ENCODE measurements at places on chromosomes 3 and 15.

DNA sequence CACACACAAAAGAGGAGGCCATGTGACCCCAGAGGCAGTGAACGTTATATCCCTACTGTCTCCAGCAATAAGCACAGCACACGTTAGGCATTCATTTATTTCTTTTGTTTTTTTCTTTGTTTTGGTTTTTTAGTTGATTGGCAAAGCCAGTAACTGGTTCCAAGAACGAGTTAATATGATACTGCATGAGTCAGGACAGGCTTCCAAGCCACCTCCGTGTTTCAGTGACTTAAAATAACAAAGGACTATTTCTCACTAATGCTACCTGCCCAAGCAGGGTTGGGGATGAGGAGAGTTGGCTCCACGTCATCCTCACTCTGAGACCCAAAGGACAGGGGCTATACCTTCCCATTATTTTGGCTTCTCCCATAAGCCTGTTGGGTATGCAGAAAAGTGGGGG, 130.5 kb downstream of the ST8SIA2 start:
- no peak for DNase-seq

GRCh38 chr3:195556390-195556789, 13.3 kb upstream of the PPP1R2 start:
- DNase-seq: no peak

DNA sequence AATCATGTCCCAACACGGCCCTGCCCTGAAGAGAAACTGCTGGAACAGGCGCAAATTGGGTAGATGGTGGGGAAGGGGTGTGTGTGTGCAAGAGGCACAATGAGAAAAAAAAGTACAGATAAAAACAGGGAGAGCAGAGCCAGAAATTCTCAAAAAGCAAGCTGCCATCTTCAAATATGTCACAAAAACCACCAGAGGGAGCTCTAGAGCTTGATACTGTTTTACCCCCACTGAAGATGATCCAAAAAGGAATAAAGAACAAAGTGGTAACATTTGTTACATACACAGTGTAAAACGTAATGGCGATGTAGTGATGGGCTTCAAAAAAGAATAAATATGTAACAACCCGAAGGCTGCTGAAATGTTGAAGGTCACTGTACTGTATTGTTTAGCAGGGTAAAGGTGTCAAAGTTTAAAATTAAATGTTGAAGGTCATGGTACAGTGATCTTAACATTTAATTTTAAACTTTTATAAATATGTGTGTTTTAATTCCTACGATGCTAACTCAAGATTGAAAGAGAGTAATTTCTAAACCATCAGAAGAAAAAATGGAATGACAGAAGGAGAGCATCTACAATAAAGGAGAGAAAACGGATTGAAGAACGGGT, 6.0 kb downstream of the SNRPA1 start:
- DNase-seq: peak; percentile 10

- DNase-seq: no peak
Measured at GRCh38 chr15:28098766-28099554, at the start of gene OCA2. Gene OCA2 (minus strand): TSS chr15:28099315. CDS start chr15:28081874, 17,441 bp downstream.

DNA sequence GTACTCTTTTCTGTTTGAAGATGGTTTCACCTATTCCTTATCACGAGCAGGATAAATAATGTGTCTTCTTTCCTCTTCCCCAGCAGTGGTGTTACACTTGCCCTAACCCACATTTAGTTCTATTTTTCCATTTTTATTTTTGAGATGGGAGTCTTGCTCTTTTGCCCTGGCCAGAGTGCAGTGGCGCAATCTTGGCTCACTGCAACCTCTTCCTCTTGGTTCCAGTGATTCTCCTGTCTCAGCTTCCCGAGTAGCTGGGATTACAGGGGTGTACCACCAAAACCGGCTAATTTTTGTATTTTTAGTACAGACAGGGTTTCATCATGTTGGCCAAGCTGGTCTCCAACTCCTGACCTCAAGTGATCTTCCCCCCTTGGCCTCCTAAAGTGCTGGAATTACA, 372.4 kb downstream of the FOXP1 start:
- DNase-seq: no peak

DNA sequence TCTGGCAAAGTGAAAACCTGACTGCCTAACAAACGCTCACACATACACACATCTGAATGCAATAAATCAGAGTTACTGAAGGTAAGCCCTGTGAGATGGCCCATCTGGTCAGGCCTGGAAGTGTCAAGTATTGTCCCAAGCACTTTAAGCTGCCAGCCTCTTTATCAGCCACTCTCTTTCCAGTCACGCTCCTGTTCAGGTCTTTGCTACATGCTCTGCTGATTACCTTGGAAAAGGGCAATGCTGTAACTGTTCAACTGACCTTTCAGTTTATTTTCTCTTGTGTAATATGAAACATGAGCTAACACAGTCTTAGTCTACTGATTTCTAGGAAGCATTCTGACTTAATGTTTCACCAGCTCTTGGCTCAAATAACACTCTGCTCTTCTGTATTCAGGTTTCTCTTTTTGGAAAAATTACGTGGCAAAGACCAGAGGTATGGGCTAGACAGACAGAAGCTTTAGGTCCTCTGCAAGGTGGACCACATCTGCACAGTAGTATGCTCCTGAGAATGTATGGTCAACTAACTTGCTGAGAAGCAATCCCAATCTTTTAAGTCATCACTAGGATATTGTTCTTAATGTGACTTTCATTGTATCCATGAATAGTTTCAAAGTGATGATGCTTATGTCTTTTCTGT, 44.5 kb downstream of the GBE1 start:
- peak; percentile 50 for DNase-seq
